ENCODE measurements at places on chromosomes 4 and X.

GRCh38 chr4:122152711-122153226 is 638 bp downstream of the BLTP1 start:
- DNase-seq: peak; percentile 15

- DNase-seq: peak; percentile 52
Observed at GRCh38 chrX:48540028-48540375, 488 bp downstream of the TBC1D25 start.

- DNase-seq: no peak
Observed at GRCh38 chrX:9081271-9081670, 47.3 kb upstream of the FAM9B start.

GRCh38 chr4:3871181-3871852 is 105.1 kb downstream of the ADRA2C start:
- no peak for DNase-seq

- DNase-seq: no peak
Observed at GRCh38 chrX:97310373-97310772, 426.7 kb downstream of the RPA4 start.

DNA sequence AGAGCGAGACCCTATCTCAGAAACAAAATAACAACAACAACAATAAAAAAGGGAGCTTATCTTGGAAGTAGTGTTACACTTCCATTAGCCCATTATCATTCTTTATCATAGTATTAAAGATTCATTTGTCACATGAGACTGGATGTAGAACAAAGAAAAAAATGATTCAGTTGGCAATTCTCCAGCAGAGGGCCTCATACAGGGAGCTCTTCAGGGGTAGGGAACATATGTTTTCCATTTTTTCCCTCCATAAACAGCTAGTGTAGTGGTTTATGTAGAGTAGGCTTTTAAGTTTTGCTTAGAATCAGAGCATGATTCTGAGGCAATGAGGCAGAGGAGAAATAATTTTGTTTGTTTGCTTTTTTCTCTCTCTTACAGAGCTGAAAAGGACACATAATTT is 5.8 kb downstream of the CPE start:
- no peak for DNase-seq

DNA sequence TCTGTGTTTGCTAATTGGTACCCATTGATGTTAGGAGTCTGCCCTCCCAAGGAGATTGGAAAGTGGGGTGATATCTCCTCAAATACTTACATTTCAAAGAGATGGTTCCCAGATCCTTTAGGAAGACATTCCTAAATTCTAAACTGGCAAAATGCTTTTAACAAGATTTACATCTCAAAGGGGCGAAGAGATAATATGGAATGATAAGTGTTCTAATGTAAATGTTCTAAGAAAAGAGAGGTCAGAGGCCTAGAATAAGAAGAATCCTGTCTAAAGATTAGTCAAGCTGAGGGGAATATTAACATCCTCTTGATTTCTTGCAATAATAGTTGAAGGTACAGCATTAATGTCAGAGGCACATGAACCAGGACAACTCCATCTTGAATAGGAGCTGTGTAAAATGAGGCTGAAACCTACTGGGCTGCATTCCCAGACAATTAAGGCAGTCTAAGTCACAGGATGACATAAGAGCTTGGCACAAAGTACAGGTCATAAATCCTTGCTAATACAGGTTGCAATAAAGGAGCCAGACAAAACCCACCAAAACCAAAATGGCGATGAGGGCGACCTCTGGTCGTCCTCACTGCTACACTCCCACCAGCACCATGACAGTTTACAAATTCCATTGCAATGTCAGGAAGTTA is 2248.1 kb downstream of the ARAP2 start:
- DNase-seq: no peak

DNA sequence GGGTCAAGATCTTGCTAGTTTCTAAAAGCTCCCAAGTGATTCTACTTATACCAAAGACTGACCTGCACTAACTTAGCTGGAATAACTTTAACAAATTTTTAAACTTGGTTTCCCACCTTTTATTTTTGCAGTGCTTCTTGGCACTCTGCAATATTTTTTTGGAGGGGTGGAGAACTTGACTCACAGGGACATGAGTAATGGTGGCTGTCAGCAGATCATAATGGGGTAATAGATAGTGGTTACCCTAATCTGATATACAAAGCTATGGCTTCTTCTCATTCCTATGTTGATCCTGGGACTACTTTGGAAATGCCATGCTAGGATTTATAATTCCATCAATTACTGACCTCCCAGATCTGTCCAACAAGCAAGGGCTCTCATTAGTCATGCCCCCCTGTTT is 295.7 kb downstream of the GPAT3 start:
- no peak for DNase-seq

DNA sequence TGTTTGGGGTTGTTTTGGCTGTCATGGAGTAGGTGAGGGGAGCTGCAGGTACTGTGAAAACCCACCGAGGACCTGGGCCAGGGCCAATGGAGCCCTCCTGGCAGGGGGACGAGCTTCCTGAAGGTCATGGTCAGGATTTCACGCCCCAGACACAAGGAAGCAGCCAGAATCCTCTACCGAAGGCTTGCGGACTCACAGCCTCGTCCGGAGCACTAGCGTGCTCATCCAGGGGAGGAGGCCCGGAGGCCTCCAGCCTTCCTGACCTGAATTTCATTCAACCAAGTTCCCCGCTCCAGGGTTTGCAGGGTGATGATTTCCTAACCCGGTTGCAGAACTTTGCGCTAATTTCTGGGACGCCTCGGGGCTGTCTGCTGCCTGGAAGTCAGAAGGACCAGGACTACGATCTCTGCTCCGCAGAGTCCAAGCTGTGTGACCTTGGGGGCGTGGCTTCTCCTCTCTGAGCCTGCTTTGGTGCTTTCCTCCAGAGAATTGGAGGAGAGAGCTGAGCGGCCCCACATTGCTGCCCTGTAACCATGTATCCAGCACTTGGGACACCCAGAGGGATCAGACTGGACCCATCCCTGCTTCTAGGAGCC is 56.2 kb upstream of the ADRA2C start:
- no peak for DNase-seq

GRCh38 chr4:146342600-146343192 is 128.4 kb downstream of the REELD1 start:
- peak; percentile 4 for DNase-seq

GRCh38 chr4:5114950-5115349 is 63.7 kb downstream of the STK32B start:
- no peak for DNase-seq

DNA sequence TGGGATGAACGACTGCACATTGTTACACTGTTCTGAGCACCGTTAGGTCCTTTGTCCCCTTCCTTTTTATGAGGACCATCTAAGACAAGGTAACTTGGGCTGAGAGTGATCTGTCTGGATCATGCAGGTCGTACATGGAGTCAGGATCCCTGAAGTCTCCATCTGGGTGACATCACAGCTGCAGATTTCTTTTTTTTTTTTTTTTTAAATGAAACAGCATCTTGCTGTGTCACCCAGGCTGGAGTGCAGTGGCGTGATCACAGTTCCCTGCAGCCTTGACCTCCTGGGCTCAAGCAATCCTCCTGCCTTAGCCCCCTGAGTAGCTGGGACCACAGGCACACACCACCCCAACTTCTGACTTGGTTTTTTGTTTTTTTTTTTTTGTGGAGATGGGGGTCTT is 16.5 kb downstream of the SHROOM2 start:
- DNase-seq: no peak

DNA sequence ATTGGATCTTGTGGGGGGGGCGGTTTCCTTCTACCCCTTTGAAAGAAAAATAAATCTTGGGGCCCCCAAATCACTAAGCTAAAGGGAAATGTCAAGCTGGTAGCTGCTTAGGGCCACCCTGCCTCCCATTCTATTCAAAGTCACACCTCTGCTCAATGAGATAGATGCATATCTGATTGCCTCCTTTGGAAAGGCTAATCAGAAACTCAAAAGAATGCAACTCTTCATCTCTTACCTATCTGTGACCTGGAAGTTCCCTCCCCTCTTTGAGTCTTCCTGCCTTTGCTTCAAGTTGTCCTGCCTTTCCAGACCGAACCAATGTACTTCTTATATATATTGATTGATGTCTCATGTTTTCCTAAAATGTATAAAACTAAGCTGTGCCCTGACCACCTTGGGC is 7.0 kb downstream of the C4orf51 start:
- DNase-seq: no peak

GRCh38 chrX:123878252-123878721 is 18.4 kb downstream of the XIAP start:
- no peak for DNase-seq

DNA sequence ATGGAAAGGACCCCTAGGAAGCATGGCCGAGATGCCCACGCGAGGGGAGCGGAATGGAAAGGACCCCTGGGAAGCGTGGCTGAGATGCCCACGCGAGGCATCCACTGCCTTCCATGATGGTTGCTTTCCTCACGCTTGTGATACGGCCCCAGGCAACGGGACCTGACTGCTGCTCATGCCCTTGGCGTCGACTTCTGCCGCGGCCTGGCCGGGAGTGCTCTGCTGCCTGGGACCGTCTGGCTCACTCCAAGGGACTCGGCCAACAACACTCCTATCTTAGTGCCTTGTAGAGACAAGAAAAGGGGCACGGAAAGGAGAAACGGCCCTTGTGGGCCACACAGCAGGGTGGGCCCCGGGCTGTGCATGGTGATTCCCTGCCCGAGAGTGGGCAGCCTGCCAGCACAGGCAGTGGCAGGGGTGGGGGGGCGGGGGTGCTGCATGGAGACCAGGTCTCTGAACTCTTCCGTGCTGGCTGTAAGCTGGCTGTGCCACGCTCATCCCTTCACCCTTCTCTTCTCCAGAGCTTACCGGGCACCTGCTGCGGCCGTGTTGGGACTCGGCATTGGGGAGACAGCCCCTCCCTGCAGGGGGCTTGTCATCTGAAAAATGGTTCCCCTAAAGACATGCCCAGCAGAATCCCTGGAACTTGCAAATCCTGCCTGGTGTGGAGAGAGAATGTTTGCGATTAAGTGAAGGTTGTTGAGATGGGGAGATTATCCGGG is 38.6 kb upstream of the HMX1 start:
- no peak for DNase-seq

- DNase-seq: no peak
Observed at GRCh38 chr4:83731609-83732008, 195.7 kb downstream of the GPAT3 start.

- DNase-seq: no peak
Observed at GRCh38 chrX:44470816-44471215, 71.8 kb downstream of the FUNDC1 start.

- DNase-seq: no peak
Observed at GRCh38 chr4:86942185-86942666, 7.4 kb downstream of the AFF1 start.

- DNase-seq: no peak
Observed at GRCh38 chr4:76689145-76689817, 208.7 kb downstream of the SOWAHB start.

- no peak for DNase-seq
Observed at GRCh38 chr4:162644346-162644745, 480.5 kb upstream of the FSTL5 start.

DNA sequence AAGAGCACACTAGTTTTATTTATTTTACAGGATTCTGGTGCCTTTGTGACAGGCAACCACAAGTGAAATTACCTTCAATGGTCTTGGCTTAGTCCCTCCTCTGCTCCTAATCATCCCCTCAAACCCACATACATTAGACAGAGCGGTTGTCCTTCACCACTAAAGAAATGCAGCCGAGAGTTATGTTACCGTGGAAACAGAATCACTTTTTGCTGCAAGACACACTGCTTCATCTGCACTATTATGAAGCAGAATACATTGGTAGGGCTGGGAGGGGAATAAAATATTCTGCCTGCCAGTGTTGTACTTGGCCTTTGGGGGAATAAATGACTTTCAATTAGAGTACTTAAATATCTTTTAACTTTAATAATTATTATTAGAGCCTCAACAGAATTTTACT is 75.2 kb downstream of the ARHGEF38 start:
- DNase-seq: no peak

DNA sequence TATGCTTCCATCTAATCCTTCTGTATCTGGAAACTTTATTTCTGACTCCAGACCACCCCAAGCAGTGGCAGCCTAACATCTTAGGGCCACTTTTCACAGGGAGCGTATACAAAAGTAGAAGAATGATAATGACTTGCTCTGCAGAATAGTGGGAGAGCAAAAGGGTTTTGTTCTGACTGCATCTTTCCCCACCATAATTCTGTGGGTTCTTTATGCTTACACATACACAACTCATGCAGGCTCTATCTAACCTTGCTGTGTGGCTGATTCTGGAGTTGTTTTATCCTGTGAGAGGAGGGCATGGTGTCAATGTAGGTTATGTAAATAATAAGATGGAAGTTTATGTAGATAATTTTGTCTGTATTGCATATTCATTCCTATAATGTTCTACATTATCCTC is 42.4 kb upstream of the NDNF start:
- DNase-seq: no peak

DNA sequence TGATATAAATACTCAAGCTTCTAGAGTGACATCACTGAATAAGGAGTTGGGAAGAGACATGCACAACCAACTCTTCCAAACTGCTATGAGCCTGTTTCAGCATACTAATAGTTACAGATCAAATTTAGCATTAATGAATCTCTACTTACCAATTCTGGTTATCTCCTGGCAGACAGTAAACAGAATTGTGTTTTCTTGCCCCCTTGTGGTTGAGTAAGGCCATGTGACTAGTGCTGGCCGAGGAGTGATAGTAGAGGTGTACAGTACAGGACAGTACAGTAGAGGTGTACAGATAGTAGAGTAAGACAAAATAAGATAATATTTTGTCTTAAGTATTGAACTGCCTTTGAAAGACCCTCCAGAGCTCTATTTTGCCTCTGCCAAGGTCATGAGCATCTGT is 681.4 kb downstream of the GABRG1 start:
- DNase-seq: no peak

- no peak for DNase-seq
Observed at GRCh38 chr4:158581161-158581560, 59.5 kb downstream of the RXFP1 start.

Measured in stimulated activated naive CD4-positive, alpha-beta T cell treated with Interleukin-2 at 50 U/mL for 16 hours (primary cell).